ENCODE measurements at places on chromosomes 12 and 14.

GRCh38 chr14:22399776-22400175, 189.2 kb downstream of the DAD1 start:
- no peak for DNase-seq

DNA sequence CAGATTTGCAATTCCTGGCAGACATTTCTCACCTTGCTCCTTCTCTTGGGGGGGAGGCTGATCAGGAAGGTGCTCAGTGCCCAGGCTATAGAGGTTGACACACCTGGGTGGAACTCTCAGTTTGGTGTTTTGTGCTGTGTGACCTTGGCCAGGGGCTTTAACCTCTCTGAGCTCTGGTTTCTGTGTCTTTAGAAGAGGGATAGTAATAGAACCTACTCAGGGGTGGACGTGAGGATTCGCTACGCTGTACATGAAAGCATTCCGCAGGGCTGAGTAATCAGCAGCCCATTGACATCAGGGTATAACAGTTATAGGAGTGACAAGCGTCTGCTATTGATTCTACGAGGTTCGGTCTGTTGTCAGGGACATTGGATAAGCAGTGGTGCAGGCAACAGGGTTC, 98.1 kb downstream of the PHETA1 start:
- no peak for DNase-seq

DNA sequence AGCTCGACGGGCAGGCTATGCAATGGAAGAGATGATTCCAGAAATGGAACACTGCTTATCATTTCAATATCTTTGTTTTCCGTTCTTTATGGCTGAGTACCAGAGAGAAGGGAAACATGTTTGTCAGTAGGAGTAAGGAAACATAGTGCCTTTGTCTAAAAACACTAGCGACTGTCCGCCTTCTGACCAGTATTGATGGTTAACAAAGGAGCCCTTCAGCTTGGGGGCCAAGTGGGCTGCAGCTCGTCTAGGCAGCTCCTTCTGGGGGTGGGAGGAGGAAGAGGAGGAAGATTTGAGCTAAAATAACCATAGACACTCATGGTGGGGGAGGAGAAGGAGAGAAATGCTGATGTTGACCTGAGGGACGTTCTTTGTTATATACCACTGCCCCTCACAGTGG, 15.0 kb downstream of the COQ5 start:
- no peak for DNase-seq

- no peak for DNase-seq
Measured at GRCh38 chr12:132899033-132899432, 11.6 kb upstream of the CHFR start.

DNA sequence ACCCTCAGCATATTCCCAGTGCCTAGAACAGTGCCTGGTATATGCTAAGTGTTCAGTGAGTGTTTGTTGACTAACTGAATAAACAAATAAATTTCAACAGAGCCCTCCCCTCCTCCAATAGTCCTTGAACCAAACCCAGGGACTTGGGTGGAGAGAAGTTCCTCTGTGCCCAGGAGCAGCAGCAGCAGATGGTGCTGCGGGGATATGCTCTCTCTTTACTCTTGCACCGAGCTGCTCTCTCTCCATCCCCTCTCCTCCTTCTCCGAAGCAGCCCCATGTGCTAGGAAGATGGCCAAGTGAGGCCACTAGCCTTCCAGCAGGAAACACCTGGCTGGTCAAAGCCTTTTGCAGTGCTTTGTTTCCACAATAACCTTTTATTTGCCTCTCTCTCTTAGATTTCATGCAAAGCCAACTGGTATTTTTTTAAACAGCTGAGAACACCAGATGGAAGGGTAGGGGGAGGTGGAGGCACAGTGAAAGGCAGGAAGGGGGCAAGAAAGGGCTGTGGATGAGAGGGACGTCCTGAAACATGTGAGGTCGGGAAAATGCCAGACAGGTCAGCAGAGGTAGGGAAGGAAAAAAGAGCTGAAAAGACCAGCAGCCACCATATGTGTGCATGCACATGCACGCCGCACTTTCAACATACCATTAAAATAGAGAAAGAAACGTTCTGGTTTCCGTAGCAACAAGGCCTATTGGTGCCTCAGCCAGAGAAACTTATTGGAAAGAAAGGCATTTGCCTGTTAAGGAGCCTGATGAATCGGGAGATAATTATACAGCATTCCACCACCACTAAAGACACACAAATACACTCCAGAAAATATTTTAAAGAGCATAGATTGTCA, 78.9 kb downstream of the EMP1 start:
- no peak for DNase-seq

- DNase-seq = no peak
Measured at GRCh38 chr12:91632042-91632786, 449.6 kb upstream of the DCN start.

DNA sequence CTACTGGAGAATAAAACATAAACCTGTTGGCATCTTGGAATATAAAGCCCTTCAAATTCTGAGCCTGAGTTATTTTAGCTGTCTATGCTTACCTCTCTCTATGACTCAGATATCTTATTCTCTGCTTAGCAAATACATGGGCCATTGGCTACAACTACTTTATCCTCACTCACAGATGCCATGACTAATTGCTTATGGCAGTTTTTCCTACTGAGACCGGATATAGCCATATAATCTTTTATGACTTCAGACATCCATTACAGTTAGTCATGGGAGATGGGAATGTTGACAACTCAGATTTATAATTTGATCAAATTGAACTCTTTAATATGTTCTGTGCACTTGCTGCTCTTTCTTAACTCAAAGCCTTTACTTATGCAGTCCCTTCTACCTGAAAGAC, 502.4 kb upstream of the ATP2B1 start:
- no peak for DNase-seq

GRCh38 chr14:34782031-34782430, 67.6 kb upstream of the CFL2 start:
- DNase-seq = no peak

DNA sequence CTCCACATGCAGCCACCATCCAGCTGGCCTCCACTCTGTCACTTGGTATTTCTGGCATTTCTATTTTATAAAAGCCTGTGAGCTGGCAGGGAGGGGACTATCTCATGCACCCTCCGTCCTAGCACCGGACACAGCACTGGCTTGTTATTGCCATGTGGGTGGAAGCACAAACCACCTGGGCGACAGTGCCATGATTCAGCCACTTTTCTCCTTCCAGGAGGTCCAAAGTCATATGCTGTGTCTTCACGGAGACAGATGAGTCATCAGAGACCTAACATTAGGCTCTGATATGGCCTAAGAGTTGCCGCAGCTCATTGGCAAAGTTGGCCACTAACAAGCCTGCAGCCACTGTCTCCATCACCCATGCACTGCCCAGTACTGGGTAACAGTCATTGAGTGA, 1123.0 kb downstream of the VRK1 start:
- DNase-seq = no peak
